Upper lobe of left lung (tissue), 6 donors: ENCODE measurements at places on chromosomes 11 and 22.

DNA sequence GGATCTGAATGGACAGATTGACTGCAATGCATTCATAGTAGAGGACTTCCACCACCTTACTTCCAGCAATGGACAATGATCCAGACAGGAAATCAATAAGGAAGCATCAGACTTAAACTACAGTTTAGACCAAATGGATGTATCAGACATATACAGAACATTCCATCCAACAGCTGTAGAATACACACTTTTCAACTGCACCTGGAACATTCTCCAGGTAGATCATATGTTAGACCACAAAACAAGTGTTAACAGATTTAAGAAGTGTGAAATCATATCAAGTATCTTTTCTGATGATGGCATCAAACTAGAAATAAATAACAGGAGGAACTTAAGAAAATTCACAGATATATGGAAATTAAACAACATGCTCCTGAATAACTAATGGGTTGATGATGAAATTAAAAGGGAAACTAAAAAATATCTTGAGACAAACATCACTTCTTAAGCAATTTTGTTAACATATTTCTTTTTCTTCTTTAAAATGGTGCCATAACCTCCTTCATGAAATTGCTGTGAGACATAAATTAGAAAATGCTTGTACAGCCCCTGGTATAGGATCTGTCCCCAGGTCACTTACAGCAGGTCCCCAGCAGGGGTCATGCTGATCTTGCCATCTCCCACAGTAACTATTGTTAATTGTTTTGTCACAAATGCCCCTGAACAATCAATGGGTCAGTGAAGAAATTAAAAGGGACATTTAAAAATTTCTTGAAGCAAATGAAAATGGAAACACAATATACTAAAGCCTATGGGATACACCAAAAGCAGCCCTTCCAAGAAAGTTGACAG is 100.0 kb upstream of the OR4B1 start:
- H3K36me3 ChIP-seq: peaks cover 8% of the 10 kb centered on the region
- H3K4me3 ChIP-seq: no peak overlapping the region
- no peaks in the 10 kb centered on the region for H3K27me3 ChIP-seq
- H3K27ac ChIP-seq: no peak overlapping the region
- no peaks in the 10 kb centered on the region for H3K4me1 ChIP-seq

- DNase-seq: peak; percentile 2
- H3K27me3 ChIP-seq: no peaks in the 10 kb centered on the region
- no peaks in the 10 kb centered on the region for H3K36me3 ChIP-seq
Measured at GRCh38 chr11:21205205-21205604, 535.8 kb downstream of the NELL1 start.

DNA sequence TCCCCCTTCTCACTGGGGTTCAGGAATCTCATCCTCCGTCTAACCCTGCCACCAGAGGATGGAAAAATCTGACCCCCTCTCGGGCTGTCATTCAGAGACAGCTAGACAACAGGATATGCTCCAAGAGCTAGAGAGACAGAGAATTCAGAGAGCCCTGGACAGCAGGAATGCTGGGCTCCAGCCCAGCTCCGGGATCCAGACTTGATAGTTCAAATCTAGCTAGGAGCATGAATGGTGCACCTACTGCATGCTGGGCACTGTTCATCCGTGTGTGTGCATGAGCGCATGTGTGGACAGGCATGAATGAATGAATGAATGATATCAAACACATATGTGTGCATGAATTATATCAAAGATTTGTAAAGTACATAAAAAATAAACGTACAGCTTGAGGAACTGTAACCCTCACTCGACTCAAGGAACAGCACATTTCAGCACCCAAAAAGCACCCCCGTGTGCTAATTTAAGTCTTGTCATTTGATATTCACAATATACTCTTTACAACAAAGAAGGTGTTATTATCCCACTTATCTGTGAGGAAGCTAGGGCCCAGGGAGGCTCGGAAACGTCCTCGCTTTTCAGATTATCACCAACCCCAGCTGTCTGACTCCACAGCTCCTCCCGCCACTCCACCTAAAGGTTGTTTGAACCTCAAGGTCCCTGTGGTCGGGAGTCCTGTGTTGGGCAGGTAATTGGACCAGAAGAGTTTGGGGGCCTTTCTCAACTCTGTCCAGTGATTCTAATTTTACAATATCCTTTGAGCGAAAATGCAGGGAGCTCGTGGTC is 640 bp upstream of the VSIG10L2 start:
- H3K4me1 ChIP-seq: peaks cover 8% of the 10 kb centered on the region
- no peak overlapping the region for H3K4me3 ChIP-seq

- no peaks in the 10 kb centered on the region for H3K27me3 ChIP-seq
- no peak for DNase-seq
- no peaks in the 10 kb centered on the region for H3K36me3 ChIP-seq
- no peaks in the 10 kb centered on the region for H3K4me1 ChIP-seq
- no peak overlapping the region for H3K27ac ChIP-seq
Measured at GRCh38 chr11:114774599-114775361, 96.5 kb downstream of the NXPE2 start.

DNA sequence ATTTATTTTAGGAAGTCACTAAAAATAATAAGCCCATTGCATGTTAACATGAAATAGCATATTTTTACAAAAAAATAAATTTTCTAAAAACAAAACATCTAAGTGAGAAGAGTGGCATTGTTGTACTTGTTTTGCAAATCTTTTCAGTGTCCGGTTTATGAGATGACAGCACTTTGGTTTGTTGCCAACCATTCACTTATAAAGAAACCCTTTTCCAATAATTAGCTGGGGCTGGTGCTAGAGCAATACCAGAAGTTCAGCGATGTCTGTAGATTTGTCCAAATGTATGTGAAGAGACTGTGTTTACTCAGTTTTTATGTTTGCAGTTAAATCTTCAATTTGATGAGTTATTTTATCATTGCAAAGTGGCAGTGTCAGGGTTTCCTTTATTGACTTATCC is 22.1 kb upstream of the KRTAP5-7 start:
- no peak for DNase-seq
- no peaks in the 10 kb centered on the region for H3K27me3 ChIP-seq
- no peak overlapping the region for H3K4me3 ChIP-seq
- H3K27ac ChIP-seq: no peak overlapping the region
- H3K4me1 ChIP-seq: peaks cover 6% of the 10 kb centered on the region
- H3K36me3 ChIP-seq: peaks cover 18% of the 10 kb centered on the region

- no peak for DNase-seq
- H3K4me3 ChIP-seq: no peak overlapping the region
- no peaks in the 10 kb centered on the region for H3K27me3 ChIP-seq
Measured at GRCh38 chr11:34507610-34508009, 6.0 kb downstream of the ELF5 start.

DNA sequence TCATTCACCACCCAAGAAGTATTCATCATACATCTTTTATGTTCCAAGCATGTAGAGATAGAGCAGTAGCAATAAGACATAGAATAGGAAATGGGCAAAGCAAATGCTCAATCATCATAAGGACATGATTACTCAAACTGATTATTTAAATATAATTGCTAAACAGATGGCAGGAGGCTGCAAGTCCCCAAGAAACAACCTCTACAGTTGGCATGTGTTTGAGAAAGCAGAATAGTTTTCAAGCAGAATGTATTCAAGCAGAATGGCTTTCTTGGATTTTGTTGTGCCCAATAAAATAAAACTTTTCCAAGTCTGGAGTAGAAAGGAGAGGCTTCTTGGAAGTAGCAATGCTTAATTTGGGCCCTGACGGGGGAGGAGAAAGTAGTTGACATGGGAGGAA is 86.5 kb upstream of the SYN3 start:
- no peak overlapping the region for H3K4me3 ChIP-seq
- no peaks in the 10 kb centered on the region for H3K4me1 ChIP-seq
- H3K27me3 ChIP-seq: no peaks in the 10 kb centered on the region
- no peaks in the 10 kb centered on the region for H3K36me3 ChIP-seq
- no peak overlapping the region for H3K27ac ChIP-seq

- H3K36me3 ChIP-seq: no peaks in the 10 kb centered on the region
- no peaks in the 10 kb centered on the region for H3K27me3 ChIP-seq
- no peak overlapping the region for H3K27ac ChIP-seq
- no peak overlapping the region for H3K4me3 ChIP-seq
- no peak for DNase-seq
Measured at GRCh38 chr11:11915625-11916024, 73.9 kb downstream of the USP47 start.

DNA sequence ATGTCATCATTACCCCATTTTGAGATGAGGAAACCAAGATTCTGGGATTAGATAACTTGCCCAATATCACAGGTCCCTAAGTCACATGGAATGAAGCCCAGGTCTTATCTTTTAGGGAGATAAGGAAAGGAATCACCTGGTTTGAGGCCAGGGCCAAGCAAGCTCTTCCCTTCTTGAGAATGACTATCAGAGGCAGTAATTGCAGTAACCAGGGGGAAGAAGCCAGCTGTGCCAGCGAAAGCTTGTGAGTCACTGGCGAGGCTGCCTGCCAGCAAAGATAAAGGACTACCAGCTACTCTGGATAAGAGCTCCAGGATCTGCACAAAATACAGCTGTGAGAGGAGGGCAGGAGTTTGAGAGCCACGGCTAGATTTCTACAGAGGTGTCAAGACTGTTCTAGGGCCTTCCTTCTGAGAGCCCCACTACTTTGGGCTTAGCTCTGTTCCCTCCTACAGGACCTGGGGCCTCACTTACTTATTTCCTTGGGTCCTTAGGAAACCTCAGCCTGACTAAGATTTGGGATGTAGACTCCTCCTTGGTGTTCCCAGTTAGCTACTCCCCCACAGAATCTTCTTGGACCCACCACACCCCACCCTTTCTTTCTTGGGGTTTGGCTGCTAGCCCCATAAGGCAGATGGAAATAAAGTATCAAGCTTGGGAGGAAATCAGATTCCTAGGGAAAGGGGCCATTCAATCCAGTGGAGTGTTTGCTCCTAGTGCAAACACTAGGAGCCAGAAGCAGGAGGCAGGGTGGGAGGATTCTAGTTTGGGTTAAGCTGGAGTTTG is 9.7 kb upstream of the CCKBR start:
- no peaks in the 10 kb centered on the region for H3K4me1 ChIP-seq
- H3K27ac ChIP-seq: no peak overlapping the region
- H3K27me3 ChIP-seq: no peaks in the 10 kb centered on the region

DNA sequence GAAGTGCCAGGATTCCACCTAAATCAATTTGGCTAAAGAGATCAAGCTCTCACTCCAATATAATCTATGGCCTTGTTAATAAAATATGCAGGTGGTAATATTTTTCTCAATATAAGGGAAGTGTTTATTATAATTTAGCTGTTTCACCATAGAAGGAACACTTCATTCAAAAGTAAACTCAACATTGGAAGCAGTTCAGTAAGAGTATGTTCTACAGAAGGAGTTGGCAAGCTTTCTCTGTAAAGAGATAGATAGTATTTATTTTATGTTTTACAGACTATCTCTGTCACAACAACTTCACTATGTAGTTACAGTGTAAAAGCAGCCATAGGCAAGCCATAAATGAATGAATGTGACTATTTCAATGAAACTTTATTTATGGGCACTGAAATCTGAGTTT is 313.6 kb upstream of the ANO3 start:
- no peaks in the 10 kb centered on the region for H3K36me3 ChIP-seq
- no peaks in the 10 kb centered on the region for H3K27me3 ChIP-seq
- H3K27ac ChIP-seq: no peak overlapping the region
- H3K4me1 ChIP-seq: no peaks in the 10 kb centered on the region

- no peak overlapping the region for H3K4me3 ChIP-seq
- H3K36me3 ChIP-seq: no peaks in the 10 kb centered on the region
- no peaks in the 10 kb centered on the region for H3K27me3 ChIP-seq
- no peak for DNase-seq
- H3K4me1 ChIP-seq: no peaks in the 10 kb centered on the region
Measured at GRCh38 chr11:64121663-64122410, 44.1 kb downstream of the MACROD1 start.

- H3K4me1 ChIP-seq: no peaks in the 10 kb centered on the region
- no peak for DNase-seq
- no peak overlapping the region for H3K27ac ChIP-seq
- no peaks in the 10 kb centered on the region for H3K27me3 ChIP-seq
- H3K36me3 ChIP-seq: peaks cover 7% of the 10 kb centered on the region
Measured at GRCh38 chr22:21780259-21780658, 44.7 kb upstream of the YPEL1 start.
